Stimulated activated CD4-positive, alpha-beta T cell treated with anti-CD3 and anti-CD28 coated beads, Interleukin-1b, Interleukin-23, amount 100 ng/mL, for 48 hours (primary cell): ENCODE measurements at places on chromosomes 6 and 20.

GRCh38 chr6:126030045-126030444, 43.7 kb downstream of the TRMT11 start:
- DNase-seq: no peak

GRCh38 chr6:80460257-80460865, 353.9 kb downstream of the BCKDHB start:
- no peak for DNase-seq

GRCh38 chr6:140478631-140479030, 1104.2 kb upstream of the CITED2 start:
- no peak for DNase-seq

DNA sequence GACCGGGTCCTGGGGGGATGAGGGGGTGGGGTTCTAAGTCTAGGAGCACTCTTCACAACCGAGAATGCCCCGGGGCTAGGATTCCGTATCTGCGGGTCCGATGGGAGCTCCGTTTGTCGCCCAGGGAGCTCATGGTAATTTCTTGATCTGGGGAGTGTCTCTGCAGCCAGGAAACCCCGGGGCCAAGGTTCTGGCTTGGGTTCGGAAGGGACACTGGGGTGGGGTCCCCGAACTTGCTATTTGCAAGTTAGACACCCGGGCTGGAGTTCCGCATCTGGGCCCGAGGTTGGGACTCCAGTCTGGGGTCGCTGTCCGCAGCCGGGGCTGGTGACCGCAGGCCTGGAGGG, 397 bp downstream of the PEDS1 start:
- no peak for DNase-seq

GRCh38 chr6:149275621-149276020, 41.9 kb upstream of the TAB2 start:
- DNase-seq: no peak

GRCh38 chr6:7541175-7542064, at the start of gene DSP:
Gene DSP, plus strand, starts transcription at chr6:7541671. Its CDS starts 245 bp downstream, at chr6:7541916.
- DNase-seq: peak; percentile 18

DNA sequence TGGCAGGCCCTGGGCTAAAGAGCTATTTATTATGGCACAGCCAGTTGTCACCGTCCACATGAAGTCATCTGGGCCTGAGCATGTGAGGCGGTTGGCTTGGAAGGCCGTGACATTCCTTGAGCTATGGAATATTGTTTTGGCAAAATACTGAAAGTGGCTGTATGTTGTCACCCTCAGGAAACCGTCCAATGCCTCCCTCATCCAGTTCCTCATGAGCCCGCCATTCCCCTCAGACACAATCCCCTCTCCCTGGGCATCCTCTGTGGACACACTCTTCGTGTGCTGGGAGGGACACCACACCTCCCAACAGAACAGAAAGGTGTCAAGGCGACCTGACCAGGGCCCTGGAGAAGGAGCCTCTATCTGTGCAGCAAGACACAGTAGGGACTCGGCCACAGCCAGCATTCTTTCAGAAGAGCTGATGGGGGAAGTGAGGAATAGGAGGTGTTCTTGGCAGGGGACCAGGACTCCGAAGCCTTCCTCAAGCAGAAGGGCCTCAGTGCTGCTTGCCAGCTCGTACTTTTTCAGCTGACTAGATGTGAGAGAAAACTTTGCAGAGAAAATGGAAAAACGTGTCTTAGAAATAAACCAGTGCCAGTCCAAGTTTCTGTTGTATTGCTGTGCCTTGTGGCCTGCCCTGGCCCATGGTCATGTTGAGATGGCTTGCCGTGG, 120.5 kb downstream of the SOD2 start:
- no peak for DNase-seq

- no peak for DNase-seq
Measured at GRCh38 chr20:38383147-38383546, 36.9 kb downstream of the LBP start.

GRCh38 chr20:10297684-10298240, 79.1 kb downstream of the SNAP25 start:
- DNase-seq: no peak

DNA sequence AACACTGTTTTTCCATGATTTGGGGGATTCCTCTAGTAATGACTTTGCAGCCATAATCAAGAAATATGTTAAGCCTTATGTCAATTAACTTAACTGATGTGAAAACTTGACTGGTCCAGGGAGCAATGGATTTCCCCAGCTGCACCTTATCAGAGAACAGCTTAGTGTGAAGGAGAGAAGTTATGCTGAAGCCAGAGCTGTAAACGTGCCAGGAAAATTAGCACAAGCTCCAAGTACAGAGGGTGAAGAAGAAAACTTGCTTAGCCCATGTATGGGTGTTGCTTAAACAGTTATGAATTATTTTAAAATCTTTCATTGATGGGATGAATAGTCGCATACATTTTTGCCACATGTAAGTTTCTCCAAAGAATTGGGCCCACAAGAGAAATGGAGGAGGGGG, 214.9 kb upstream of the RNF217 start:
- DNase-seq: no peak

DNA sequence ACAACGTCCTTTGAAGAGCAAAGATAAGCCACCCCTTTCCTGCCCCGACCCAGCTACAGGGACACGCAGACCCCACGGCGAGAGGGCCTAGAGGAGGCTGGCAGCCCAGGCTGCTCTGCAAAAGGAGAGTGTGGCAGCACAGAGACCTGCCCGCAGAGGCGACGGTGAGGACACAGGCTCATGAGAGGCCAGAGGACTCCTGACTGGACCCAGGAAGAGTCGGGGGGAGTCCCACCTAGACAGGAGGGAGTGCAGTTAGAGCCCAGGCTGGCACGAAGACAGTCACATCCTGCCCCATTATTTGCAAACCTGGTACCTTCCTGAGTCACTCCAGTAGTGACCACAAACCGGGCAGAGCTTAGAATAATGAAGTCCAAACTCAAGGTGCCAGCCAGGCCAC, 227.7 kb upstream of the CDH4 start:
- no peak for DNase-seq

GRCh38 chr6:131972741-131973140, 21.6 kb upstream of the CCN2 start:
- DNase-seq: no peak

DNA sequence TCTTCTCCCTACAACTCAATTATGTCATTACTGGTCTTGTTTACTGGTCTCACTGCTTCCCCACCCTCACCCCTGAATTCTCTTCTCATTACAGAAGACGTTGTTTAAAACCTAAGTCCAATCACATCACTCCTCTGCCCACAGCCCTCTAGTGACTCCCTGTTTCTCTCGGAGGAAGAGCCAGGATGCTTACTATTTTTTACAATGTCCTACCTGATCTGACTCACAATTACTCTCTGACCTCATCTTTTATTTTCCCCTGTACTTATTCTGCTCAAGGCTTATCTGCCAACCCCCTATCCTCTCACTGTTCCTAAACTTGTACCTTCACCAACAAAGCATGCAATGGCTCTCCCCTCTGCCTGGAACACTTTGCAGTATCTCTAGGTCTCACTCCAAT, 400.4 kb upstream of the PTCHD4 start:
- DNase-seq: no peak

GRCh38 chr6:17493286-17493685, 99.9 kb downstream of the CAP2 start:
- DNase-seq: no peak

- no peak for DNase-seq
Measured at GRCh38 chr6:20070047-20070446, 142.2 kb downstream of the MBOAT1 start.

DNA sequence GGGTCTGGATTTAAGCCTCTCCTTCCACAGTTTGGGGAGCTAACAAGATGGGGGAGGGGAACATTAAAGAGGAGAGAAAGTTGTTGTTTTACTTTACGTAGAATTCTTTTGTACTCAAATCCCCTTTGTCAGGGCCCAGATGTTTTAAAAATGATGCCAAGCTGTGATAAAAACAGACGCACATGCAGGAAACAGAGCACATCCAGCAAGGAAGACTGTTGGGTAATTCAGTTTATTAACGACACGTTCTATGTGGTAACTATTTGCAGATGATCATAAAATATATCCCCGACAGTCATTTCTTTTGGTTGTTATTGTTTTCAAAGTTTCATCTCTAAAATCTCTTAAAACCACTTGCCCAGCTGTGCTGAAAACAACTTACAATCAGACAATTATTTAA, 307.0 kb upstream of the PRDM1 start:
- no peak for DNase-seq

DNA sequence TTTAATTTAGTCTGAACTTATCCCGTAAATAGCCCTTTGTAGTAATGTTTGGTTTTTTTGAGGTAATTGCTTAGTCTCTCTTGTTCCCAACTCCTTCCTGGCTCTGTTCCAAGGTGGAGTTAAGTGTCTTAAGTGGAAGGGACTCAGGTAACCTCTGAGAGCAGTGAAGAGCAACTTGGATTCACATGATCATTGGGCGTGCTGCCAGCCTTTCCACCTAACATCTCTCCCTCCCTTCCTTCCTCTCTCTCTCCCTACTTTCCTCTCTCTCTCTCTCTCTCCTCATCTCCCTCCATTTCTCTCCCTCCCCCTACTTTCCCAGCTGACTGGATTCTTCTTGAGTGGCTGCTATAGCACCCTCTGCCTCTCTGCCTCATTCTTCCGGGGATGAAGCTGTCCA, 232.9 kb upstream of the SASH1 start:
- DNase-seq: no peak

- DNase-seq: no peak
Measured at GRCh38 chr6:137852346-137852745, 14.7 kb upstream of the TNFAIP3 start.

GRCh38 chr6:132993738-132994137, 179.4 kb downstream of the RPS12 start:
- no peak for DNase-seq

- no peak for DNase-seq
Measured at GRCh38 chr6:52144196-52145076, 41.7 kb upstream of the IL17A start.

DNA sequence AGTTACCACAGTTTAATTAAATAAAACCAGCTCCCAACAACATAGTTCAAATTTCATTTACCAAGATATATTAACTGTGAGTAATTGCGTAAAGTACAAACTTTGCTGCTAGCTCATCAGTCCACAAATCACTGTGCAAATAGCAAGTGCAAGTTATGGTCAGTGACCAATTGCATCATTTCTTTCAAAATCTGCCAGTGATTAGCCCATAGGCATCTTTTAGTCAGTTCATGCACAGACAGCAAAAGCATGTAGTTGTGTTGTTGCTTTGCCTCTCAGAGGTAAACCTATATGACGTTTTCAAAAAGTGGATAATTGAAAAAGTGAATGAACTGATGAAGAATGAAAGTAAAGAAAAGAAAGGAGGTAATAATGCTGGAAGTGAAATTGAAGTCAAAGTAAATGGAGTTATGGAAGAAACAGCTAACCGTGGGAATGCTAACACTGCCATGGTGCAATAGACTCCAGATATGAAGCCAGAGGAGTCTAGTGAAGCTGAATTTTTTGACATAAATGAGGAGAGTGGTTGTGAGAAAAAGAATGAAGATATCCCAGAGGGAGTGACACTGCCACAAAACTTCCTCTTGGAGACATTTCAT, 36.5 kb downstream of the ENPP1 start:
- DNase-seq: no peak

- no peak for DNase-seq
Measured at GRCh38 chr6:11648889-11649288, 111.3 kb downstream of the TMEM170B start.

DNA sequence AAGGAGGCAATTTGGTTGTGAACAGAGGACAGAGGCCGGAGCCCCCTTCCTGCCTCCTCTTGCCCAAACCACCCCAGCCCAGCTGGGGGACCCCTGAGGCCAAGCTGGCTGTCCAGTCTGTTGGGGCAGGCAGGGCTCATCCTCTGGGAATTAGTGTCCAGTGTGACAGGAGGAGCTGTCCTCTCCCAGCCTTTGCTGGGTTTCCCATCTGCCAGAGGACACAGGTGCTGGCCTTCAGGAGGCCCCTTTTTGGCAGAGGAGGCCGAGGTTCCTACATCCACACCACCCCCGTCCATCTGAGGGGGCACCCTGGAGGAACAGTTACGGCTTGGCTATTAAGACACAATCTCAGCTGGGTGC, 44.7 kb upstream of the MDGA1 start:
- no peak for DNase-seq

DNA sequence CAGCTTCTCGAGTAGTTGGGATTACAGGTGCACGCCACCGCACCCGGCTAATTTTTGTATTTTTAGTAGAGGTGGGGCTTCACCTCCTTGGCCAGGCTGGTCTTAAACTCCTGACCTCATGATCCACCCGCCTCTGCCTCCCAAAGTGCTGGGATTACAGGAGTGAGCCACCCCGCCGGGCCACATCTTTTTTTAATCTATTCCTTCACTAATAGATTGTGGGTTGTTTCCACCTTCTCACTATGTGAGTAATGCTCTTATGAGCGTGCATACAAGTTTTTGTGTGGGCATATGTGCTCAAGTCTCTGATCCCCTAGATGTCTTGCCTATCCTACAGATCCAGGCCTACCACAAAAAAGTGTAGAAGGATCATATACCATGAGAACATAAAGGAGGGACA, 30.7 kb downstream of the CARMIL1 start:
- DNase-seq: no peak

DNA sequence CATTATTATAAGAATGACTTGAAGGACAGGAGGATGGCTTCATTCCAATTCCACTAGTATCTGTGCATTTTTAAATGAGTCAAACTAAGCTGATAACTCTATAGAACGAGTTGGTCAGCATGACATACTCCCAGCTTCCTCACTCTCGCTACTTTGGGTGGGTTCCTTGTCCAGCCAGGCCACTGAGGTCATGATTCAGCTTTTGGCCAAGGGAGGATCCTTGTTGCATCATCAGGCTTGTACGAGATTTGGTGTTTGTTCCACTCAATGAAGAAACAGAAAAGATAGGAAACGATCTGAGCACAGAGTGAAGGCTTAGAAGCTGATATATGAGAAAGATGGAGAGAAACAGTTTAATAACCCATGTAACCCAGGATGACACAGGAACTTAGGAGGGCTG, 19.8 kb downstream of the NEDD9 start:
- DNase-seq: no peak

DNA sequence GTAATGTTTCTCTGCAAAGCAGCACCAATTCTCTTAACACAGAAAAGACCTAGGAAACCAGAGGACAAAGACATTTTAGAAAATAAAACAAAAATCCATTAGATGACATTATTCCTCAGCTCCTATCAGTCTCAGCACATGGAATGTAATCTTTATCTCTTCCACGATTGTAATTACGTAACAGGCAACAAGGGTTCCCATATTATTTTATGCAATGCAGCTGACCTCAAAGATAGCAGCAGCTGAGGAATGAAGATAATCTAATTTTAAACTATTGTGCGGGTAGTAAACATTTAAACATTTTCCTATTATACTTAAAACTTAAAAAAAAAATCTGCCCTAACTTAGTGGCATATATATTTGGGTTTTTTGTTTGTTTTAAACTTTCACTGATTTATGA, 33.0 kb upstream of the PTCHD4 start:
- DNase-seq: no peak

DNA sequence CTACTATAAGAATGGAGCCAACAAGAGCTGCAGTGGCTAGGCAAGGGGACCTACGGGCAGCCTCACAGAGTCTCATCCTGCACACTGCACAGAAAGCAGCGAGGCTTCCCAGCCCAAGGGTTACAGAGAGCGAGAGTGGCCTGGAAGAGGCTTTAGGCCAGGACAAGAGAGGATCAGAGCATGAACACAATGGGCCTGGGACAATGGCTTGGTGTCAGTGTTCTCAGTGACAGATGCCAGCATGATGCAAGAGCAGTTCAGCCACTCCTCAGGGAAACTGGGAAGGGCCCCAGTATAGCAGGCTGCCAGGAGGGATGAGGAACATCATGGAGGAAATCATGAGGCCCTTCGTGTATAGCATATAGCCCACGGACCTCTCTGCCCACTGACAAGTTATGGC, 108.0 kb downstream of the NUS1 start:
- DNase-seq: no peak

GRCh38 chr6:108644252-108644651, 83.5 kb downstream of the FOXO3 start:
- no peak for DNase-seq
